Naive thymus-derived CD4-positive, alpha-beta T cell (primary cell): ENCODE measurements at places on chromosomes 7 and 10. TPM values are rescaled to one million over a fixed set of nuclear protein-coding genes. Genes with fewer than 3 reads are reported as not detected.

- DNase-seq = no peak
These were observed 401.3 kb downstream of the DNAJB6 start for GRCh38 chr7:157738066-157738460.

DNA sequence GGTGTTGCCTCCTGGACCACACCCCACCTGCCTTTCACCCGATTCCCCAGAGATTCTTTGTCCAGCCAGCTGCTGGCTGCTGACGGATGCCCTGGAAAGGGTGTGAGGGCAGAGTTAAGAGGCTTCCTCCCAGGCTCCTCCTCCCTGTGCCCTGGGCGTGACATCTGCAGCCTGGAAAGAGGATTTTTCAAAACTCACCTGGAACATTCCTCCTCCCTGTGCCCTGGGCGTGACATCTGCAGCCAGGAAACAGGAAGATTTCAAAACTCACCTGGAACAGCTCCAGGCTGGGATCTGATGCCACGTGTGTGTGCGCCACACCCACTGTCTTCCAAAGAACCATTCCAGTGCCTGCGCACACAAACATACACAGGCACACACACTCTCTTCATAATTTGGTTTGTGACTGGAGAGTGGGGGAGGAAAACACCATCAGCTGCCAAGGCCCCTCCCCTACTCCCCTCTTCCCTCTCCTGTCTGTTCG is 5.2 kb downstream of the MARVELD1 start:
- DNase-seq = no peak

GRCh38 chr10:21368022-21368582 is 157.4 kb downstream of the SKIDA1 start:
- no peak for DNase-seq

DNA sequence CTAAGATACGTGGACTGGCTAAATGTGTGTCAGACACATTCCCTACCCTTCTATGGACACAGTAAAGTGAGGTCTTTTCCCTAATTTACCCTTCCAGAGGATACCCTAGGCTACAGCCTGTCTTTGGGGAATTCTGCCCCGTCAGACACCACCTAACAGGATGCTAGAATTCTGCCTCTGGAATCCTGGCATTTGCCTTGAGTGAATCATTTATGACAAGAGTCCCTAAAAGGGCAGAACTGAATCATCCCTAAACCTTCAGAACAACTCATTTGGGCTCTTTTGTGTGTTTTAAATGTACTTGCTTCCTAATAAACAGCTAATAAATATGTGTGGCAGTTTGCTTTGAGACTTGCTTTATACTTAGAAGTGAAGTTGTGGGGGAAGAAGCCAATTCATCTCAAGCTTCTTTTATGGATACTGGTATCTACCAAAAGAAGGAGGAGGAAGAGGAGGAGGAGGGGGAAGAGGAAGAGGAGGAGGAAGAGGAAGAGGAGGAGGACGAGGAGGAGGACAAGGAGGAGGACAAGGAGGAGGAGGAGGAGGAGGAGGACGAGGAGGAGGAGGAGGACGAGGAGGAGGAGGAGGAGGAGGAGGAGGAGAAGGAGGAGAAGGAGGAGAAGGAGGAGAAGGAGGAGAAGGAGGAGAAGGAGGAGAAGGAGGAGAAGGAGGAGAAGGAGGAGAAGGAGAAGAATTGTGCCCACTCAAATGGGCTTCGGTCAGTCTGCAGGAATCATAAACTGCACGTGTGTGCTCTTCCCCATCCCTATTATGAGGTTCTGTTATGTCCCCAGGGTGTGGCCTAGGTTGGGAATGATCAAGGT is 27.1 kb downstream of the PARP12 start:
- DNase-seq = no peak

GRCh38 chr10:30270247-30270646 is 78.8 kb downstream of the MTPAP start:
- no peak for DNase-seq

- DNase-seq = no peak
These were observed 435.4 kb downstream of the SUGCT start for GRCh38 chr7:40570223-40570622.

- no peak for DNase-seq
These were observed 64.4 kb upstream of the CARD11 start for GRCh38 chr7:3107889-3108570.

GRCh38 chr10:64332551-64332950 is 811.4 kb downstream of the REEP3 start:
- DNase-seq = no peak

- DNase-seq = no peak
These were observed 27.3 kb upstream of the IFRD1 start for GRCh38 chr7:112422842-112423496.

The SFR1 gene
- total RNA-seq = 12.2 and 12.5 TPM in 2 replicates

The SKAP2 gene
- 31.4 TPM for total RNA-seq

The LRRD1 gene
- not detected for total RNA-seq

The INPP5A gene
- total RNA-seq = 25.0 TPM

The SPDYE6 gene
- not detected for total RNA-seq

The CHAT gene
- not detected for total RNA-seq

The CTNNA3 gene
- total RNA-seq = 0.71 TPM

The ANKRD22 gene
- 0.32 TPM for total RNA-seq

The TSC22D4 gene
- 124 TPM for total RNA-seq
